AG10803 (cell line): ENCODE measurements at places on chromosomes 2 and 18.
A peak's percentile ranks its signal among the peaks of the same experiment; 100 is the strongest.

DNA sequence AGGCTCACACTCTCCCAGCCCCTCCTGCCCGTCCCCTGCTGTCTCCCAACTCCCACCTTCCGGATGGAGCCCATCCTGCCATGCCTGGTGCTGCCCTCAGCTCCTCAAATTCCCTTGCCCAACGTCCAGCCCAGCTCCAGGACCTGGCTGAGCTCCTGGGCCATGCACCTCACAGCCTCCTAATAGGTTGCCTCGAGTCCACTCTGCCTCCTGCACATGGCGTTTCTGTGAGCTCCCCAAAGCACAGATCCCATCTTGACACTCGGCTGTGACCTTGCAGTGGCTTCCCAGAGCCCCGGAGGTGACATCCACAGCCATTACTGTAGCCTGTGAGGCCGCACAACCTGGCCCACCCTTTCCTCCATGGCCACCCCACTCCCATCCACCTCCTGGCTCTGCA is 191.9 kb upstream of the SALL3 start:
- DNase-seq = no peak

DNA sequence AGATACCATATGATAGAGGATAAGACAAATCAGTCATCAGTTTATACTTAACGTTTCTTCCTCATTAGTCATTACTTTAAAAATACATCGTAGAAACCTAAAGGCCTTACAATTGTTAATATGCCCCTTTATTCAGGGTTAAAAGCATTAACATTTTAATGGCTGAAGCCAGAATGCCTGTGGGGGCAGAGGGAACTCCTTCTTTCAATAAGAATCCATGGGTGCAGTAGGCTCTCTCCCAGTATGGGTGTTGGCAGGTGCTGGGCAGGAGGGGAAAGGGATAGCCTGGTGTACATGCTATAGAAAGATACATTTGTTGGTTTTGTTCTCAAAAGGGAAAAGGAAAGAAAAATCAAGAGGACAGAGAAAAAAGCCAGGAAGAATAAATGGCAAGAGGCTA is 1035.7 kb upstream of the POU3F3 start:
- DNase-seq = no peak

DNA sequence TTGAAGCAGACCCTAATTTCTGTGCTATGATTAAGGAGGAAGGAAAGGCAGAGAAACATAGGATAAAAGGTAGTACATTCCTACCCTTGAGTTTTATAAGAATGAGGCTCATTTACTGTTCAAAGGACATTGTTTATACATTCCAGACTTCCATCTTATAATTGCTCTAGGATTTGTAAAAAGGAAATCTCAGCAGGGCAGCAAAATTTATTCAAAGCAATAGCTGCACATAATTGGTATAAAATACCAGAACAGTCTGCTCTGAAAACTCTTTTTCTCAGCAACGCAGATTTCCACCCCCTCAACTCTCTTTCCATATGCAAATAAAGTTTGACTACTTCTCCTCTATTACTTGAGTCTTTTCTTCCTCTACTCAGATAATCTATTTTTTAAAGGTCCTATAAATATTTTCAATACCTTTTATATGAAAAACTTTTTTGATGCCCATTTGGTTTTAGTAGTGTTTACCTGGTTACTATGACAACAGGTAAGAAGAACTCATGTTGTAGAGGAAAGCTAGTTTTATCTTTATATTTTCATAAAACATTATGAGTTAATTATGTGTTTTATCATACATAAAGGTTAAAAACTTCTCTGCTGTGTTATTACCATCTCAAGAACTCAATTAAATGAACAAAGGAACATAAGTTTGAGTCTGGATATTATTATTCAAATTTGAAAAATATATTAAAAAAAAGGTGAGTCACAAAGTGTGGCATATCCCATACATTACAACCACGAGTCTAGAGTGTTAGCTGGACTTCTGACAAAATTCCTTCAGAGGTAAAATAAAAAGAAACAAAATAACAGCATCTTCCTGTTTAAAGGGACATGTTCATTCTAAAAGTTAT is 19.9 kb downstream of the RBMS1 start:
- no peak for DNase-seq

GRCh38 chr2:178830451-178830850 is 23.2 kb upstream of the TTN start:
- no peak for DNase-seq

- no peak for DNase-seq
Measured at GRCh38 chr2:168354499-168354898, 101.6 kb upstream of the CERS6 start.

DNA sequence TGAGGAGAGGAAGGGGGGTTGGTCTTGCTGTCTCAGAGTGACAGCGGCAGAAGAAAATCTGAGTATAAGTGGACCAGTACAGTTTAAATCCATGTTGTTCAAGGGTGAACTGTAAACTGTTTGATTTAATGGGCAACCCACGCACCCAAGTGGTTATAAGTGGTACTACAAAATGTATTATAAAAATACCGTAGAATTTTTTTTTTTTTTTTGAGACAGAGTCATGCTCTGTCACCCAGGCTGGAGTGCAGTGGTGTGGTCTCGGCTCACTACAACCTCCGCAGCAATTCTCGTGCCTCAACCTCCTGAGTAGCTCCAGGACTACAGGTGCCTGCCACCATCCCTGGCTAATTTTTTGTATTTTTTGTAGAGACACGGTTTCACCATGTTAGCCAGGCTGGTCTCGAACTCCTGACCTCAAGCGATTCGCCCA is 2.1 kb upstream of the CHCHD5 start:
- peak; percentile 69 for DNase-seq

DNA sequence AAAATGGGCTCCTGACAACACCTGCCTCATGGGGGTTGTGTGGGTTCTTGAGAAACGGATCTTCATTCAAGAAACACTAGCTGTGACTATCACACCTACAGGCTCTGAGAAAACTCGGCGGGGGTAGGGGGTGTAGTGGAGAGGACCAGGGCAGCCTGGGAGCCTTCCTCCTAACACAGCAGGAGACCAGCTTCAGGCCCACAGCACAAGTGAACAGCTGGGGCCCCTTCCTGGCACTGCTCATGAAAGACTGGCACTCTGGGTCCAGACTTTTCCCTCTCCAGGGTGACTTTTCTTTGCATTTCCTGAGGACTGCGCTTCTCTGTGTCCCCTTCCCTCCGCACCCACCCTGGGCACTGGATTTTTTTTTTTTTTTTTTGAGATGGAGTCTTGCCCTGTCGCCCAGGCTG is 7.2 kb upstream of the SEMA4C start:
- DNase-seq = no peak

DNA sequence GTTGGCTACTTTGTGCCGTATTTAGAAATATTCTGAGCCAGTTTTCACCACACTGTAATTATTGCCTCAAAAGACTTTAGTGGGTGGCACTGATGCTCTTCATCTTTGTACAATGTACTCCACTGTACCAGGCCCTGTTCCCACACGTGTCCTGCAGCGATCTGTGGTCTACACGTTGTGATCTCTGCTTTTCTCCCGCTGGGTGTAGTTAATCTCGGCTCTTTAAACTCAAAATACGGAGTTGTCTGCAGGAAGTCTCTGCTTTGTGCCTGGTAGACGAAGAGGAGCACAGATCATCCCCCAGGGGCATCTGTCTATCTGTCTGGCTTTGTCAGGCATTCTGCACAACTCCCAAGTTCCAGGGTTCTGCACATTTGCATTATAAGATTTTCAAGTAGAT is 12.1 kb upstream of the GREB1 start:
- DNase-seq = no peak

- DNase-seq = no peak
Measured at GRCh38 chr2:124874676-124875075, 849.6 kb downstream of the CNTNAP5 start.

GRCh38 chr2:230938516-230939065 is 13.5 kb upstream of the GPR55 start:
- DNase-seq = no peak

GRCh38 chr18:58038063-58038462 is 6.0 kb upstream of the NEDD4L start:
- DNase-seq = no peak

GRCh38 chr2:44155666-44156446 is 12.8 kb upstream of the PPM1B start:
- no peak for DNase-seq

- DNase-seq = peak; percentile 26
Measured at GRCh38 chr2:186365406-186365805, 120.7 kb upstream of the ZC3H15 start.

- peak; percentile 54 for DNase-seq
Measured at GRCh38 chr2:201260302-201260800, at the start of gene CASP8. Gene CASP8 (plus strand): TSS chr2:201260536. CDS start chr2:201266487, 5,951 bp downstream.

DNA sequence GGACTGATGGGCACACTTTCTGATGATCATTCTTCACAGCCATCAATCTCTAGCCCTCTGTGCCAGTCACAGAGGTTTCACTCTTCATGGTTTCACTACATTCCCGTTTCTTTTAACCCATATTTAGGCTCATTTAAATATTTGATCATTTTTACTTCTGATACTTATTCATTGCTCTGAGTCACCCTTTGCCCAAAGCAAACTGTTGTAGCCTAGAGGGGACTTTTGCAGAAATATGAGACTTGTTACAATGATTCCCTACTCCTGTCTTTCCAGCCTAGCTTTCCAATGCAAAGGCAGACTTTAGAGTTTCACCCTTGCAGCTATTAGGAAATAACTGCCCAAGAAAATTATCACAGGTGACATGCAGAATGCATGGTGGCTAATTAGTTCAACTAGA is 444.2 kb downstream of the PTPRM start:
- DNase-seq = no peak

- peak; percentile 89 for DNase-seq
Measured at GRCh38 chr2:65320042-65320725, 92.6 kb downstream of the ACTR2 start.

DNA sequence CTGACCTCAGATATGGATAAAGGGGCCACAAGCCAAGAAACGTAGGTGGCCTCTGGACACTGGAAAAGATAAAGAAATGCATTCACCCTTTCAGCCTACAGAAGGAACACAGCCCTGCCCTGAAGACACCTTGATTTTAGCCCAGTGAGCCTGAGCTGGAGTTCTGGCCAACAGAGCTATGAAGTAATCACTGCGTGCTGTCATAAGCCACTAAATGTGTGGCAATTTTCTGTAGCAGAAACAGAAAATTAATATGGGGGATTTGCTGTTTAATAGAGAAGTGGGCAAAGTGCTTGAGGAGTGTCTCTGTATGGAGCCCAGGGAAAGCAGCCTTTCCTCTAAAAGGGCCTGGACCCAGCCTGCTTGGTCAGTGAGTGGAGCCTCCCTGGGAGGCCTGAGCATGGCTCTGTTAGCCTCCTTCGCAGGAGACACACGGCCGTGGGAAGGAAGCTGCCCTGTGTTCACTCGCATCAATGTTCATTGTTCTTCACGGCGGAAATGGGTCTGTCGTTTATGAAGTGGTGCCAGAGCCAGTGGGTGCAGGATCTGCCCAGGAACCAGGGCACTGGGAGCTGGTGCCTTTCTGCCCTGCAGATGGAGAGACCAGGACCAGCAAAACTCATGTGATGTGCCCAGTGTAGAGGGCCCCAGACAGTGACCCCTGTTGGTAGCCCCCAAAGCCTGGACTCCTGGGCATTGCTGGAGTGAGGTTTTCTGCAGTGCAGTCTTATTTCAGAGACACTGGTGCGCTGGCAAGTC is 268.9 kb downstream of the NDUFA10 start:
- no peak for DNase-seq
